ENCODE measurements at places on chromosomes 1 and 21.
A peak's percentile ranks its signal among the peaks of the same experiment; 100 is the strongest.

DNA sequence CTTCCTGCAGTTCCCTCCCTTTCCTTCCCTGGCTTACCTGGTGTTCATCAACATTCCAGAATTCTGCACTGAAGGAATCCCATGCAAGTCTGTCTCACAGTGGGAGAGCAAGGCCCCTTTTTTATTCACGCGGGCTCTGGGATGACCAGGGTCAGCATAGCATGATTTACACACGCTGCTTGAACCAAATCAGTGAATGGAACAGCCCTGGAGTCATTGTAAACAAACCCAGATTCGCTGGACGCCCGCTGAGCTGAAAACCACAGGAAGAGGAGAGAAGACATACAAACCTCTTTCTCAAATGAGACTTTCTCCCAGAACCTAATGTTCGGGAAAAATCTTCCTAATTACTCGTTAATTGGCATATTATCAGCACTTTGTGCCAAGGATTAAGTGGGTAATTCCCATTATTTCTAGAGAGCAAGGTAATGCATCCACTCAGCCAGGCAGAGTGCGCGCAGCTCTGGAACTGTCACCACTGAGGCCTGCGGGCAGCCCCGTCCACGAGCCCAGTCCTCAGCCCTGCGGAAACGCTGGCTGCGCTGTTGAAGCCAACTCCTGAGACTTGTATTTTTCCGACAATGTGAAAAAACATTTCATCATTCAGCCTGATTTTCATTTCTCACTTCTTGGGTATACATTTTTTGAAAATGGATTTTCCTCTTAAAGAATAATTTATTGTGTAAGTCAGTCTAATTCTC is 140.0 kb downstream of the ETS2 start:
- DNase-seq: no peak

GRCh38 chr1:230303069-230303468 is 123.1 kb downstream of the PGBD5 start:
- DNase-seq: no peak

DNA sequence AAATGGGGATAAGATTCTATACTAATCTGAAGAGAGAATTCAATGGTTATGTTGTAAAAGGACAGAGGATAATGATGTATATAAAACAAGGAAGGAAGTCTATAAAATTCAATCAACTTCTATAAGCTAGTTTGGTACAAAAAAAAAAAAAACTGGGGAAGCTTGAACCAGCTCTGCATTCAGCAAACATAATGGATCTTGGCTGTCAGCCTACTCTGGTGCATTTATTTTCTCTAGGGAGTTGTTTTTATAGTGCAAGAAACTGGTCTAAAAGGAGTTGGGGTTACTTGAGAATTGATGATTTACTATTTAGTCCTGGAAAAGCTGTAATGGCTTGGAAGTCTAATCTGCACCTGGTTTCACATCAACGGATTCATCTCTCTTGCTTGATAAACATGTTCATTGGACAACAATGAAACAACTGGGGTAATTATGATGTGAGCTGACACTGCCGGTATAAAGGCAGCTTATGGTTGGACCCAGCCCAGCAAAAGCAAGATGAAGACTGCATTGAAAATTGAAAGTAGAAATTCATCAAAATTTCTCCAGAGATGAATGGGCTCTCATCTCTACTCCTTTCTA is 199.4 kb upstream of the NRIP1 start:
- DNase-seq: no peak

- DNase-seq: no peak
These were observed 40.6 kb downstream of the TYW3 start for GRCh38 chr1:74773582-74773981.

DNA sequence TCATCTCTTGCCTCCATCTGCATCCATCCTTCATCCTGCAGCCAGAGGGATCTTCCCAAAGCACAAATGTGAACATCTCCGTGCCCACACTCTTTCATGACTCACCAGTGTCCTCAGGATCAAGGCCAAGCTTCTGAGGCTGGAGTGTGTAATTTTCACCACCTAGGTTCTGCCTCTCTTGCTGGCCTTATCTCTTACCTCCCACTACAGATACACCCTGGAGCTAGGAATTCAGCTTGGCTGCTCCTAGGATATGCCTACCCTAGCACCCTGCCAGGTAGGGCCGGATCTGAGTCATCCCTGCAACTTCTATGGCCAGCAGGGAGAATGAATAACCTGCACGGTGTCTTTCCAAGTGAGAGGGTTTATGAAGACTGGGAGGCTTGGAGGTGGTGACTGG is 208.7 kb upstream of the CSF3R start:
- DNase-seq: no peak

DNA sequence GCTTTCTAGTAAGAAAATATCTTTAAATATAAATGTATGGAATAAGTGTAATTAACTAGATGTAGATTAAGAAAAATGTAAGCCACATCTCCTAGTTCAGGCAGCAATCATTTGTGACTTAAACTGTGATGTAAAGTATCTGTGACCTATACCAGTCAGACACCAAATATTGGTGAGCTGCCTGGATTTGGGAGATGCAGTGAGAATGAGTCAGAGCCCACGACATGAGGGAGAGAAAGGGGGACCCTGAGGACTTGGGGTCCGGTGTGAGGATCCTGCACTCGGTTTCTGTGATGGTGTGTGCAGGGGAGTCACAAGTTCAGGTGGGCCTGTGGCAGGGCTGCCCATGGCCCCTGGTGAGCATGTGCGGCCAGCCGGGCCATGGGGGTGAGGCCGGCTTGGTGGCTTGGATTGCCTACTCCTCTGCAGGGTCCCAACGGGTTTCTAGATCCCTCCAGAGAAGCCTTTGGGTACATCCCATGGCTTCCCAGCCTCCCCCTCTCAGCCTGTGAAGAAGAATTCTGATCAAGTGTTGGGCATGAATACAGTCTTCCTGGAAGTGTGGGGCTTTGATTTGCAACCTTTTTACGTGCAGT is 19.0 kb upstream of the ABCG1 start:
- DNase-seq: no peak

GRCh38 chr1:174262349-174263241 is 103.3 kb downstream of the RABGAP1L start:
- DNase-seq: peak; percentile 18

- DNase-seq: no peak
These were observed 50.1 kb downstream of the SSBP3 start for GRCh38 chr1:54355931-54356679.

DNA sequence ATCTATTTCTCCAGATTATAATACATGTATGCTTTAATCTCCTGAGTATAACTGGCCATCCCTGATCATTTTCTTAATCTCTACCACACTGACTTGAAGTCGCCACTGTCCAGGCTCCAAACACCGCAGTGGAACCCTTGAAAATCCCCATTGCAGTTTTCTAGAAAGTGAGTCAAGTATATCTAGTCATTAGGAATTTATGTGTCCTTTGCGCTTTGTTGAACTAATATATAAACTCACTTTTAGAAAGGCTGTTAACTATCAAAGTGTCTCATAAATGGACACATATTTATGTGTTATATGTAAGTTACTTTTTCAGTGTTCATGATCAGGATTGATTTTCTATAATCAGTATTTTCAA is 211.5 kb downstream of the PATJ start:
- DNase-seq: no peak

DNA sequence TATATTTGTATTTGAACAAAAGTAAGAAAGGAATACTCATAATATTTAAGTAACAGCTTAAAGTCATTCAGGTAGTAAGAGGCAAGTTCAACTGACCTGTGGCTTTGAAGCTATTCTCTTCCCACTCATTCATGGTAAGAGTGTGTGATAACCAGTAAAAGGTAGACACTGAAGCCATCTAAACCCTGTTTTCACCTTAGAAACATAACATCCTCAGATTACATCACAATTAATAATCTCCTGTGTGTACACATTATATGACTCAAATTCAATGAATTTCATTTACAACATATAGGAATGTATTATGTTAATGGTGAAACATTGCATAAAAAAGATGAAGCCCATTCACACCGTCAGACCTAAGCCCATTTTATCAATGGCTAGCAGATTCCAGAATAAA is 364.8 kb upstream of the SNX7 start:
- no peak for DNase-seq

- no peak for DNase-seq
These were observed 214.4 kb downstream of the NRIP1 start for GRCh38 chr21:14850394-14850793.

DNA sequence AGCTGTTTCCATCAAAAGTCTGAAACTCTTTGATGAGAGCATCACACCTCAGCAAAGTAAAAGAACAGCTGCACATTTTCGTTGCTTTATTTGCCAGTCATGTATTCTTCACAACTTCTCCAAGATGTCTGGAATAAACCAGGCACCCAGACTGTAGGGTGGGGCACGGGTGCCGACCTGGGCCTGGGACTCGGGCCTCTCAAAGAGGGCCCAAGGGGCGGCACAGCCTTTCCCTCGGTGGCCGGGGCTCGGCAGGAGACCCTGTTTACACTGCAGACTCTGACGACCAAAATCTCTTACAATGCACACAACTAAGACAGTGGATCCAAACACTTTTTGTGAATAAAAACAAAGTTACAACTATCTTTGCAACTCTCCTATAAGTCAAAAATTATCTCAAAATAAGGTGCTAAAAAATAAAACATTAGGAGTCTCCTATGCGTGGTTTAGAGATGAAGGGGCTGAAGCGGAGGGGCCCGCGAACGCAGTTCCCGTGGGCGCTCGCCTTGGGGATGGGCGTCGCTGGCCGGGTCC is 696 bp downstream of the LSS start:
- peak; percentile 11 for DNase-seq

DNA sequence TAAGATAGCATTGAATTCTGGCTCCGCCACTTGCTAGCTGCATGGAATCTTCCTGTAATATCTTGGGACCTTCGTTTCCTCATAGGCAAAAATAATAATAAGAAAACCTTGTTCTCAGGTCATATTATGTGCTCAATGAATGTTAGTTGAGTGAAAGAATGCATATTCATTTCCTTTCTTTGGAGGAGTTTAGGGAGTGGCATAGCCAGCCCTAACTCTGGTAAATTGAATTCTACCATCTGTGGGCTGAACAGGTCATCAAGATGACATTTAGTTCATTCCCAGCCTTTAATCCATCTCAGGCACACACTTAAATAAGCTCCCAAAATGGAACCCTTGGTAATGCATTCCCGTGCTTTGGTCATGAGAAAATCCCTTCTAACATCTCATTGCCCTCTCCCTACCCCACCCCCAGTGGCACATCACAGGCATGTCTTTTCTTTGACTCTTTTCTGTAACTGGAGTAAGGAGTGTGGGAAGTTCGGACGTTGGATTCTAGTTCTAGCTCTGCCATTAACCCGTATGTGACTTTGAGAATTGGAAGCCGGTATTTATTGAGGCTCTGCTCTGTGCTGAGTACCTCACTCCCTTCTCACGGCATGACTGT is 13.2 kb upstream of the MYOG start:
- DNase-seq: no peak

- DNase-seq: no peak
These were observed 8.7 kb upstream of the EYA3 start for GRCh38 chr1:28097100-28097472.

DNA sequence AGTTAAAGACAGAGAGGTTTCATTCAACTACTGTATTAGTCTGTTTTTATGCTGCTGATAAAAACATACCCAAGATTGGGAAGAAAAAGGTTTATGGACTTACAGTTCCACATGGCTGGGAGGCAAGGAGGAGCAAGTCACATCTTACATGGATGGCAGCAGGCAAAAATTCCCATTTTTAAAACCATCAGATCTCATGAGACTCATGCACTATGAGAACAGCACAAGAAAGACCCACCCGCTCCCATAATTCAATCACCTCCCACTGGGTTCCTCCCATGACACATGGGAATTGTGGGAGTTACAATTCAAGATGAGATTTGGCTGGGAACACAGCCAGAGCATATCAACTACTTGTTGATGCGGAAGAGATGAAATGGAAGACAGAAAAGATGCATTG is 9.2 kb downstream of the GPR161 start:
- DNase-seq: no peak

GRCh38 chr1:89990976-89991831 is 3.7 kb upstream of the ZNF326 start:
- no peak for DNase-seq

DNA sequence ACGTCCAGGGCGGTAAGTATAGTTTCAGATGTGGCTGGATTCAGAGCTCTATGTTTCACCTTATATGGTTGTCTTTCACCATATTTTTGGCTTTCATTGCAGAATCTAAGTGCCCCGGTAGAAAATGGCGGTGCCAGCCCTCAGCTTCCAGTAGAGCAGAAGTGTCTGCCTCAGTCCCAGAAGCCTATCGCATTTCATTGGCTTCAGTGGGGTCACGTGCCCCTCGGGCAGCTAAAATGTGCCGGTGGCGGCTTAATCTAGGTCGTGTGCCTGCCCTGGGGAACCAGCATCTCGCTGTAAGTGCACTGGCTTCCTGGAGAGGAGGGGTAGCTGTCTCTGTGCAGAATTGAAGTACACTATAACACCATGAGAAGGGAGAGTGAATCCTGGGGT is 107.4 kb upstream of the MAGI3 start:
- no peak for DNase-seq

DNA sequence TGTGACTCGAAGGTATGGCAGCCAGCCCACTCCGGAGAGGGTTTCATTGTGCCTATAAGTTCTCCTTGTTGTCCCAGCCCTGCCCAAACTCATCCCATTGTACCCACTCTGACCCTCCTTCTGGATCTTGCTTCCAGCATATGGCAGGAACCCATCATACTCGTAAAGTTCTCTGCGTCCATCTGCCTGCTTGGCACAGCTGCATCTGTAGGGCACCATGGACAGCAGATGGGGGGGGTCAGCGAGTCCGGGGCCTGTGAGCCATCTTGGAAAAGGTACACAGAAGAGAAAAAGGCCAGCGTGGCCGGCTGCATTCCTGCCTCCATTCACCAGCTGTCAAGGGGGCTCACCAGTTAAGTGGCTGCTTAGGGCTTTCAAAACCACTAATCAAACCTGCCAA is 94.9 kb upstream of the IGSF21 start:
- DNase-seq: no peak

DNA sequence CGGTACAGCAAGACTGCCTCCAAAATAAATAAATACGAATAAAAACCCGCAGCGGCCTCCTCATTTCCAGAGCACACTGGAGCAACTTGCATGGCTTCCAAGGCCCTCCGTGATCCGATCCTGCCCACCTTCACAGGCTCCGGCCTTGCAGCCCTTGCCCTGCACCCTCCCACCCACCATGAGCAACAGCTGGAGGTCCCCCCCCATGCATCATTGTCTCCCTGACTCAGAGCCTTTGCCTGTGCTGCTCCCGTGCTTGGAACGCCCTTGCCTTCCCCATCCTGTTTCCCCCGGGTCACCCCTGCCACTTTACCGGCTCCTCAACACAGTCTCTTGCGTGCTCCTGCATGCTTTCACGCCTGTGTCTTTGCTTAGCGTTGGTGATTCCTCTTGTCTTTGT is 71.0 kb upstream of the ANGPTL1 start:
- no peak for DNase-seq

DNA sequence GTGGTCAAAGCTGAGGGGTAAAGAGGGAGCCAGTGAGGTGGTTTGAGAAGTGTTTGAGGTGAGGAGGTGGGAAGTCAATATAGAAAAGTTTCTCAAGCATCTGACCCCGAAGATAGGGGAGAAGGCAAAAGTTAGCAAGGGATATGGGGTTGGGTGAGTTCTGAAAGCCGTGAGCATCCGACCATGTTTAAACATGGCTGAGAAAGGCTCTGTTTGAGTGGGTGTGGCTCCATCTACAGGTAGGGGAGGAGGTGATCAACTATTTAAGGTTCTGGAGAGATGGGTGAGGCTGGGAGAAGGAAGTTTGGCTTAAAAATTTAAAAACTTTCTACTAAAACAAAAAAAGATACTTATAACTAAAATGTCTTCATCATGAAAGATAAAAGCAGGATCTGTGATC is 273.8 kb downstream of the KCNJ6 start:
- DNase-seq: peak; percentile 17
